ENCODE measurements at places on chromosomes 16 and 17.

DNA sequence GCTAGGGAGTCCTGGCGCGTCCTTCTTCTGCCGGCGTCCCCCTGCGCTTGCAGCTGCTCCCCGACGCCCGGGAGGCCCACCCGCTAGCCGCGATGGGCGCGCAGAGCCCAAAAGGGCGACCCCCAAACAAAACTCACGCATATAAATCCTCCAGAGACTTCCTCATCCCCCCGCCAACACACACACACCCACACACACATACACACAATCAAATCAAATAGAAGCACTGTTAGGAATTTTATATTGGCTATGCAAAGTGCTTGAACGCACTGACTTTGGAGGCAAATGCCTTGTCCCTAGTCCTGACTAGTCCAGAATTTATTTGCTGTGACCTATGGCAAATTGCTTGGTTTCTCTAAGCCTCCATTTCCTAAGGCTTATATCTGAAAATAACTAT, 23.8 kb upstream of the CRYM start:
- DNase-seq, result no peak

DNA sequence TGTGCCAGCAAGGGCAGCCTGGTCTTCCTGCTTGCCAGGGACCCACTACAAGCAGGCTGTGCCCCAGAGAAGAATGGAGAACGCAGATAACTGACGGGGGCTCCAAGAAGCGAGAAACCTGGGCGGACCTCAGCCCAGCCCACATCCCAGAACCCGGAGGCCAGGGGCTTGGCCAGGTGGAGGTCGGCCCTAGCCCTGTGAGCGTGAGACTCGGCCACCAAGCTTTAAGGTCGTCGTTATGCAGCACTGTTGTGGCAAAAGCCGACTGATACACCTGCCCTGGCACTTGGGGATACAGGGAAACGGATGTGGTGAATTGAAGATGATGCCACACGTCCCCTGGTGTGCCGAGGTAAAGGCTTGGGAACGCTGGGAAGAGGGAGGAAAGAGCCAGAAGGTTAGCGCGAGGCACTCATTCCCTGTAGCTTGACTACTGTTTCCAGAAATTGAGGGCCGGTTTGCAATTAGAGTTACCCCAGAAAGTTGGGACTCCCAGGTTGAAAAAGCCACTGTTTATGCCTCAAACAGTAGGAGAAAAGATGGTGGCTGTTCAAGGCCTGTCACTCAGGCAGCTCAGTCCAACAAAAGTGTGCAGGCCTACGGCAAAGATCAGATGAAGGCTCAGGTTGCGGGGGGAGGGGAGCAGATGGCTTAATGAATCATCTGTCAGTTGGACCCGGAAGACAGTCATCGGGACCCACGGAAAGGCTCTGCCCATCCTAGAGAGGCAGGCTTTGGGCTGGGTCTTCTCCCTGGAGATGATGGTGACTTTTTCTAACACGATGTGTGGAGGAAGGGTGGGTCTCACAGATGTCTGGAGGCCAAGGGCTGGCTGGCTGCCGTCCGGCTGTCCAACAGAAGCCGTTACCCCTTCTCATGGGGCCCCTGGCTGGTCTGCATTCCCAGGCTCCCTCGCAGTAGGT, 45.6 kb upstream of the BAHCC1 start:
- no peak for DNase-seq

- no peak for DNase-seq
Observed at GRCh38 chr16:77739559-77739892, 17.2 kb downstream of the NUDT7 start.

DNA sequence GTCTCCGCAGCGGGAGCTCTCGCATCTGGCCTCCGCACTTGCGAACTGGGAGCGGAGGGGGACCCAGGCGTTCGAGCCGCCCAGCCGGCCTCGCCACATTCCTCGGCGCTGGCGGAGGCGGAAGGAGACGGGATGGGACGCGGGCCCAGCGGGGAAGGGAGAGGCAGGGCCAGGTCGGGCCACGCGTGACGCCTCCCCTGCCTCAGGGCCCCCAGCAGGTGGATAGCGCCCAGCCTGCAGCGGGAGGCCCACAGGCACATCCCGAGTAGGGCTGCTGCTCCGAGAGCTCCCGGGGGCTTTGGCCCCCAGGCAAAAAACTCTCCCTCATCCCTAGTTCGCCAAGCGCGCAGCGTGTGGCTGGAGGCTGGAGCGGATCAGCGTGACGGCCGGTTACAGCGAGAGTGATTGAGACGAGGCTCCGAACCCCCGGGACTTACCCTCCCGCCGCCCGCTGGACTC, 800 bp downstream of the PLEKHH3 start:
- DNase-seq, result no peak

GRCh38 chr16:65271996-65272395, 150.1 kb upstream of the CDH11 start:
- no peak for DNase-seq

DNA sequence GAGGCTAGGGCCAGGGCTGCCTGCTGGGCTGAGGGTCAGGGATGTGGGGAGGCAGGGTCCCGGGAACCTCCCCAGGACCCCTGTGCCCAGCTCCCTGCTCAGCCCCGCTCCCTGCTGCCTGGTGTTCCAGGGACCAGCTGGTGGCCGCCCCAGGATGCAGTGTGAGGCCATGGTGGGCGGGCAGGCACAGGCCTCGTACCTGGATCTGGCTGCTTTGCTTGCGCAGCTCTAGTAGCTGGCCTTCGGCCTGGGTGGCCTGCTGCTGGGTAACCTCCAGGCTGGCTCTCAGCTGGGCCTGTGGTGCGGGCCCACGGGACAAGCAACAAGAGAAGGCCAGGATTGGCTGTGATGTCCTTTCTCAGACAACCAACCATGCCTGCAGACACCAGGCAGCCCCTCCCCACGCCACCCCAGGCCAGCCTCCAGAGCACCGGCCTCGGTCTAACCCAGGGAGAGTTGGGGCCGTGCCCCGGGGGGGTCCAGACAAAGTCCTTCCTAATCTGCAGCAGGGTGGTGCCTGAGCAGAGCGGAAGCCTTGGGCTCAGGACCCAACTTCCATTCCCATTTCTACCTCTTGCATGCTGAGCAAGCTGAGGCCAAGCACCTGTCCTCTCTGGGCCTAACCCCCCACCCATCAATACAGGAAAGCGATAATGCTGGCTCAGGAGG, 4.1 kb downstream of the TRIM65 start:
- DNase-seq, result no peak
